ENCODE measurements at places on chromosomes 6 and 20. TPM values are rescaled to one million over a fixed set of nuclear protein-coding genes. Genes with fewer than 3 reads are reported as not detected.

DNA sequence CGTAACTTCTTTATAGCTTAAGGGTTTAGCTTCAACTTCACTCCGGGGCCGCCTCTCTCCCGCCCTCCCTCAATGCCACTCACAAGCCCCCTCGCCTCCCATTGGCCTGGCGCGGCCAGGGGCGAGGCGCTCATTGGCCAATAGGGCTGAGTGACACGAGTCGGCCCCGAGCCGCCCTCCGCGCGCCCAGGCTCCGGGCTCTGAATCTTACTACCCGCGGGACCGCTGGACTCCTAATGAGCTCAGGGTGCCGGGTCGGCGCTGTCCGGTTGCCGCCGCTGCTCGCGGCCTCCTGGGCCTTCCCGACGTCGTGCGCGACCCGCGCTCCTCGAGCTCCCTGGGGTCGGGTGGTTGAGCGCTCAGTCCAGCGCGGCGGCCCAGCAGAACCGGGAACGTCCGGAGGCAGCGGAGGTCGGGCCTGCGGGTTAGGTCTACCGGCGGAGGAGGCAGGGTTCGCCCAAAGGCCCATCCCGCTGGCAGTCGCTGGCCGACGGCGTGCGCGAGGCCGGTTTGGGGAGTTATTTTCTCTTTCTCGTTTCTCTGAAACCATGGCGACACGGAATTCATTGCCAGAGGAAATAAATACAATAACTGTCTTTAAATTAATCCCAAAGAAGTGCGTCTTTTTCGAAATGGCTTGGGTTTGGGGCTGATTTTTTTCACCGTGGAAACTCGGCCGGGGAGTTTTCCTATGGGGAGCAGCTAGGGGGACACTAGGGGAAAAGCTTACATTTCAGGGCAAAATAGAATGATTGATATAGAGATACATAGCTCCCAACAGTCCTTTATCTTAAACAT lies at the start of gene SIM1:
Gene SIM1 (minus strand): TSS at position 19 of the 798 bp plus-strand sequence. CDS start 1,453 bp downstream, outside the sequence.
- DNase-seq, result no peak

CTCFL gene
- total RNA-seq, result not detected

DNA sequence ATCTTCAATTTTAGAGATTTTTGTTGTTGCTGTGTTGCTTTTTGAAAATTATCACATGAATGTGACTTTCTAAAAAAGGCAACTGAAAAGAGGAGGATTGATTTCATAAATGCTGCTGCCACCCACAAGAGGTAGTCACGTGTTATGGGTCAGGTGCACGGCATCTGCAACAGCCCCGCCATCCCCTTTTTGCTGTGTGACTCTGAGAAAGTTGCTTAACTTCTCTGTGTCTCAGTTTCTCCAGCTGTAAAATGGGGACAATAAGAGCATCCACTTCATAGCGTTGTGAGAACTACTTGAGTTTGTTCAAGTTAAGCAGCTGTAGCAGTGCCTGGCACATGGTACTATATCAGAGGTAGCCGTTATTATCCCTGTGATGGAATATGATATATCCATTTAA lies 10.7 kb downstream of the CCN5 start:
- no peak for DNase-seq

ADGRB3 gene
- 179 TPM for total RNA-seq

CALHM4 gene
- not detected for total RNA-seq

Measured in occipital lobe (tissue), 3 donors.